NCI-H1105 (cell line): ENCODE measurements at places on chromosomes 2 and 18.

DNA sequence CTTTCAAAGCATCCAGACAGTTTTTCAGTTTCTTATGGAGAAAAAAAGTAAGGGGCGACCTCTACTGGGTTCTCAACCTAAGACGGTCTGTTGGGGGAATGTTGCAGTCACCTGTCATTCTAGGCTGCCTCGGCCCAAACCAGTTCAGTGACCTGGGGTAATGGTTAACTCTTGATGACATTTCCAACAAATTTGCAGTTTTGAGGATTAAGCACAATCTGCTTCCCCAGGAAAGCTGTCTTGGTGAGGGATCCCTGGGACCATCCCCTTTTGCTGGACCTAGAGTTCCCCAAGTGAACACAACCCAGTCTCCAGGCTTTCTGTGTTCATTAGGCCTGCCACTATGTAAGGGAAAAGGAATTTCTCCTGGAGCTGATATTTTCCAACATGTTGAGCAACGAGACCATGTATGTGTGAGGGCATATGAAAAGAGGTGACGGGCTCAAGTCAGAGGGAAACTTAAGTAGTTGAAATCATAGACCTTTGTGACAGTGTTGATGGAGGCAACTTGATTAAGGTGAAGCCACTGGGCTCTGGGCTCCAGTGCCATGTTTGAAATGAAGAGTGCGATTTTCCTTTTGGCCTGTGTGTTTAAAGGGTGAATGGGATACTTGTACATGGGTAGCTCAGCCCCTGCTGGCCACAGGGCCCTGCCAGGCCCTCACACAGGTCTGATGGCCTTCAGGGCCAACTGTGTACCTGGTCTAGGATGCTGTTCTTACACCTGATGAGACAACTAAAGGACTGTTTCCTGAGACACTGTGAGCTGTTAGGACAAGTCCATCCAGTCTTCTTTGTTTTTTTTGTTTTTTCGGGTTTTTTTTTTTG is 27.0 kb downstream of the FOSL2 start:
- DNase-seq: no peak

DNA sequence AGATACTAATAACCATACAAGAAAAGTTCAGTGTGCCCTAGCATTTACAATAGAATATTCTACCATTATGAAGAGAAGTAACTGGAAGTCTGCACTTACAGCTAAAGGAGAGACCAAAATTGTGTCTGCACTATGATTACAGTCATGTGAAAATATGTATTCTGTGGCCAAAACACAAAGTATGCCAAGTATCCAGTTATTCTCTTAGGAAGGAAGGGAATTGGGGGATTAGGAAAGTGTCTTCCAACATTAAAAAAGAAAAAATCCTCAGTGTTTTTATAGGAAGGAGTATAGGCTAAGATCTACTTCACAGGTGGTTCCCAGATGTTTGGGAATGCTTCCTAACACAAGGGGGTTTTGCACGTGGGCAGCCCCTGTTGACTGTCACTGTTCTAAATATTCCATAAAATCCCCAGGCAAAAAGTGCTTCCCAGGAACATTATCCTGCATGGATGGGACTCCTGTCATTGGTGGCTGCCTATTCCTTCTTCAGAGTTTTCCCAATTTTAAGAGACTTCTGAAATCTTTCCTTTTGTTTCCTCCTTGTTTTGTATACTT is 180.2 kb upstream of the KLHL29 start:
- DNase-seq: no peak

- DNase-seq: no peak
Observed at GRCh38 chr2:24840962-24841945, 48.0 kb downstream of the CENPO start.

DNA sequence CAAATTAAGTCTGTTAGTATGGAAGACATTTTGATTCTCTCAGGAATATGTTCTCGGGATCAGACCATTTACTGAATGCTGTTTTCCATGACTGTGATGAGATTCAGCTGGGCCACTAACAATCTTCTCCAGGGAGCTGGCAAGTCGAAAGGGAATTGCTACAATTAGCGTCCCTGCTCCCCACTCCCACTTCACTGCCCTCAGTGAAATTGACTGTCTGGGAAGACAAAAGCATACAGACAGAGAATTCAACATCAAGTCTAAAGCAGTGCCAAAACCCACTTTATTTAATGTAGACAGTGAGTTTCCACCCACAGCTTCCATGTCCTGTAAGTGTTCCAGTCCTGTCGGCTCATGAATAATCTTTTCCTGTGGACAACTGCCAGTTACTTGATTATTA is 34.0 kb upstream of the COL3A1 start:
- DNase-seq: no peak

DNA sequence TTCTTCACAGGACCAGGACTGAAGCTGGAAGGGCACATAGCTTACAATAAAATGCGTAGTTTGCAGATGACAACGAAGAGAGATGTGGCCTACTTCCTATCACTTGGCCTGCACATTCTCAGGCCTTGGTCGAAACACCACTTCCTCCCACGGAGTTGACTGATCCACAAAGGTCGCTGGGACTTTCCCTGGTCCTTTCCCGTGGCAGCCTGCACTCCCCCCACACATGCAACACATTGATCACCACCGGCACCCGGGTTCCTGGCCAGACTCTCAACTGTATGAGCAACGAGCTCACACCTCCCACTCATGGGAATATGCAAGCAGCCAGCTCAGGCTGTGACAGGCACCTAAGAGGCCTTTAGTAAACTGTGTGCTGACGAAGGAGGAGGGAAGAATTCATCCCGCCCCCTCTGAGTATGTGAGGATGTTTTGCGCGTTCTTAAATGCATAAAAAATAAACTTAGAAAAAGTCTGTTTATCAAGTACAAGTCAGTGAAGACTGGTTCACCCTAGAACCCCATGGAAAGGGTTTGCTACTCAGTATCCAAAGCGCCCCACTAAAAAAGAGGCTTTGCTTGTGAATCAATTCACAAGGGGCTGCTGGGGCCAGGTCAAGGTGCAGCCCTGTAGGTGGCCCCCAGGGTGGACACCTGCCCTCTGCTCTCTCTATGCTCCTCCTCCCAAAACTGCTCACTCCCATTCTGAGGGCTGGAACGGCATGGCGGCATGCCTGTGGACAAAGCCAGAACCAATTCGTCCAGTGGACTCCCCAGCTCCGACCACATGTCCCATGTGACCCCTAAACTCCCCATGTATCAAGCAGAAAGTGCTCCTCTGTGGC is 154.3 kb downstream of the EIPR1 start:
- no peak for DNase-seq

GRCh38 chr2:85534881-85535280 is 4.1 kb upstream of the MAT2A start:
- DNase-seq: no peak

DNA sequence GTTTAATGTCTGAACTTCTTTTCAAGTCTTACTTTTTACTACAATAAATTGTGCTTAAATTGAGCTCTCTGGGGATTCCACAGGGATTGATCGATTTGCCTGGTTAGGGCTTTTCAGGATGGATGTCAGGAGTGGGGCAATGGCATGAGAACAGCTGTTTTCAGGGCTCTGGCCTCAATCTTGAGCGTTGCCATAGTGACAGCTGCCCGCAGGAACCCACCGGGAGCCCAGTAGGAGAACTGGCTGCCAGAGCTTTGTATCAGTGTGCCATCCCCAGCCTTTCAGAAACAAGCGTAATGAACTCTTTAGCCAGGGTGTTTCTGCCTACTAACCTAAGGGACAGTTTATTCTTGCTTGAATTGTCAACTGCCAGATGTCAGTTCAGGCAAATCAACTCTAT is 93.5 kb downstream of the GALNT3 start:
- DNase-seq: no peak

GRCh38 chr2:105078906-105079495 is 41.1 kb downstream of the MRPS9 start:
- no peak for DNase-seq

GRCh38 chr2:134788417-134788816 is 50.0 kb upstream of the ACMSD start:
- DNase-seq: no peak

DNA sequence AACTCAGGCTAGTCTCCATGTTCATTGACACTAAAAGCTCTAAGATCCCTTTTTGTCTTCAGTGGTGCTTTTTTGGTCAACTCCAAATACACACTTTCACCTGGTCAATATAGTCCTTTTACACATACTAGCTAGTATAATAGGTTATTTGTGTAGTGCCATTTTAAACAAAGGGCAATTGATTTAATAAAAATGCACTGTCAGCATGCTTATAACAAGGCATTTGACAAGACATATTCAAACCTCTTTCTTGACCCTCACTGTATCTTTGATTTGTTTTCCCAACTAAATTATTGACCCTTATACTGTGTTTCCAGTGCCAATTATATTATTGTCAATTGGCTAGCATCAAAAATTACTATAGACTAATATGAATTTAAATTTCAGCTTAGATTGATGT is 1117.6 kb upstream of the DDX18 start:
- DNase-seq: no peak

DNA sequence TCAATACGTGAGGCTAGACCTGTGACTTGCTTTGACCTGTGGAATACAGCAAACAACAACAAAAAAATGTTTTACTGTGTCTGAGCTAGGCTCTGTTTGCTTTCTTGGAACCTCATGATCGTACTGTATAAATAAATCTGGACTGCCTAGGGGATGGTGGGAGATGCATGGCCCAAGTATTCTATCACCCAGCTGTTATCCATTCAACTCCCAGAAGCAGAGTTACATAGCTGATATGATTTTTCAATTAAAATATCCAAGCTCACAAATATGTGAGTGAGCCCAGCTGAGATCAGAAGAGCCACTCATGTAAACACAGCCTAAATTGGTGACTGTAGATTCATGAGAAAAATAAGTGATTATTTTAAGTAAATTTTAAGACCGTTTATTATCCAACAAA is 154.1 kb upstream of the THUMPD2 start:
- DNase-seq: no peak

GRCh38 chr2:2621855-2622254 is 290.8 kb upstream of the MYT1L start:
- no peak for DNase-seq

DNA sequence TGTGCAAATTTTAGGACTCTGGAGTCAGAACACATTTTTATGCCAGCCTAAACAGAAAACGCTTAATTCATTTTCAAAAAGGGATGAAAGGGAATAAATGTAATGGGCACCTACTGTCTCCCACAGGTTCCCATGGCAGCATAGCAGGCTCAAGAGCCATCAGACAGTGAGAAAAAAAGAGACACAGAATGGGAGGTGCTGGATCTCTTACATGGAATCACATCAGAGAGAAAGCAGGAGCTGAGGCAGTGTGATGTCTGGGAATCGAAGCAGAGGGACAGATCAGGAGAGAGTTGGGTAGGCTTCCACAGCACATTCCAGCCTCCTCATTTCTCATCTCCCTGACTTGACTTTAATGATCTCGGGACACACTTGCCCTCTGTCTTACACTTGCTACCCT is 684.3 kb downstream of the KCNJ3 start:
- no peak for DNase-seq

- DNase-seq: peak; percentile 68
Observed at GRCh38 chr2:52264488-52264887, 1232.6 kb upstream of the NRXN1 start.

GRCh38 chr18:26471027-26471426 is 77.3 kb downstream of the KCTD1 start:
- DNase-seq: no peak
